ENCODE measurements at places on chromosomes 4 and X.

GRCh38 chr4:116665716-116666115 is 419.7 kb downstream of the TRAM1L1 start:
- DNase-seq: no peak

DNA sequence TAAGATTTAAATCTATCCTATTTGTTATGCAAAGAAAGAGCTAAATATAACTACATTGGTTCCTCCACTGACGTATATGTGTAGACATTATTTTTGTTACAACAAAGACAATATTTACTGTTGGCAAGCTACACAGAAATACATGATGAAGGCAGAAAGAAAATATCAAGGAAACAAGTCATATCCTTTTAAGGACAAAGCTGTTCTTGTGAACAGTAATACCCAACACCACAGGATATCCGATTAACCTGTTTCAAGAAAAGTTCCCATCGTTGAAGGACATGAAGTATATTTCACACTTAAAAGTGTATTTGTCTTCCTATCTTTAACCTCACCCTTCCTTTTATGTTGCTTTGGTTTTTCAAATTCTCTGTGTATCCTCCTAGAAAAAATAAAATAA is 235.8 kb upstream of the AADAT start:
- DNase-seq: no peak

- no peak for DNase-seq
Measured at GRCh38 chr4:41022116-41022515, 192.2 kb downstream of the APBB2 start.

DNA sequence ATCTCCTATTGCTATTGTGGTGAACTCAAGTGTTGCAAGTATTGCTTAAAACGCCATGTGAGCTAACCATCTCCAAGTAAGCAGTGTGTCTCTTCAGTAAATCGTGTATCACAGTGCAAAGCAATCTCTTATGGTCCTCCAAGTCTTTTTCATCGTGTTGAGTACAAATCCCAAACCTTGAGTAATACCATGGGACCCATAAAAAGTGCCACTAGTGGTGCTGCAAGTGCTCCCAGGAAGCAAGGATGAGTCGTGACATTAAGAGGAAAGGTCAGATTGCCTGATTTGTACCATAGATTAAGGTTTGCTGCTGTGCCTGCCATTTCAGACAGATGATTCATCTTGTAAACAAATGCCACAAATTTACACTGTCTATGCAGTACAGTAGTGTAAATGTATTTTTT is 66.9 kb upstream of the BMPR1B start:
- no peak for DNase-seq

DNA sequence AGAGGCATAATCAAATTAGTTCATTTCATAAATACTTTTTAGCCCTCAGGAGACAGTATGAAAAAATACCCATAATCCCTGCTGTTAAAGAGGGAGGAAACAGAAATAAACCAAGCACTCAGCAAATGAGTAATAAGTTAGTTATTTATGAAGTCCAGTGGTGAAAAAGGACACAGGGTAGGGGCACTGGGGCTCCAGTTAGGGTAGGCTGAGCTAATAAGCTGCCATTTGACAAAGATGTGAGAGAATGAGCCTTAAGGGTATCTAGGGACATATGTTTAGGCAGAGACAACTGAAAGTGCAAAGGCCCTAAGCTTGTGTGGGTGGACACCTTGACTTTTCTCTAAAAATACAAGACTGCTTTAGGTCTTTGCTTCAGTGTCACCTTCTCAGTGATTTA is 94.4 kb downstream of the IL15 start:
- no peak for DNase-seq

DNA sequence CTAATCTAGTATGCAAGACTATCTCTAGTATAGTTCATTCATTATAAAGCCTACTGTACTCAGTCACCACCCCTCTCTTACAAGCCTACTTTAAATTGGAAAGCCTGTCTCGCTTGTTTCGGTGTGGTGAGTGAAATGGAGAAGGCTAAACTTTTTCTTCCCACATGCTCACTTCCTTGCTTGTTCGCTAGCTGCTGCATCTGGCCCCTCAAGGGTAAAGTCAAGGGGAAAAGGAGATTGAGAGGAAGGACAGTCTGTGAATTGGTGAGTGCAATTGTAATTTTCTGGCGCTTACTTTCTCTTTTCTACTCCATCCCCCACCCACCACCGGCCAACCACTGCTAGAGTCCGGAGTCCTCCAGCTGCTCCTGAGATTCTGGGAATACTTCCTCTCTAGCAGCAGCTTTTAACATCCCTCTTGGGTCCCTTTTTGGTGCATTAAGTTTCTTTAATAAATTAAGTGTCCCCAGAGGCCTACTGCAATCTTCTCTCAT is 12.1 kb upstream of the ARAP2 start:
- DNase-seq: no peak

GRCh38 chrX:81957900-81958545 is 756.1 kb downstream of the SH3BGRL start:
- peak; percentile 30 for DNase-seq

GRCh38 chrX:1336948-1337779 is 579 bp downstream of the IL3RA start:
- no peak for DNase-seq

- DNase-seq: no peak
Measured at GRCh38 chr4:5683566-5683965, 24.8 kb downstream of the EVC2 start.

DNA sequence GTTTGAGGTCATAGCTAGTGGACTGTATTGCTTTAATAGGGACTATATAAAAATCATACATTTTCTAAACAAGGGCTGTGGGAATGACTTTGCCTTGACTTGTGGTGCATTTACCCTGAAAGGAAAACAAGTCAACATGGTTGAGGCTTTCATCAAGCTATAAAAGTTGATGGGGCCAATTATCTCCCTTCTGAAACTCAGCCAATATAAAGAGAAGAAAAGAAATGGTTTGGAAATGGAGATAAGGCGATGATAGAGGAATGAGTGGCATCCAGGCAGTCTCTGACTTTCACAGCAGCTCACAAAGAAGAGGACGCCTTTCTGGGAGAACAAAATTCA is 118.7 kb downstream of the SMARCA1 start:
- DNase-seq: peak; percentile 14

GRCh38 chr4:26294904-26295303 is 25.9 kb upstream of the RBPJ start:
- no peak for DNase-seq

GRCh38 chr4:77578145-77578544 is 27.5 kb upstream of the CXCL13 start:
- no peak for DNase-seq

- DNase-seq: no peak
Measured at GRCh38 chr4:98887145-98887544, 41.8 kb downstream of the EIF4E start.

- no peak for DNase-seq
Measured at GRCh38 chrX:104564921-104565703, 887 bp upstream of the IL1RAPL2 start.

DNA sequence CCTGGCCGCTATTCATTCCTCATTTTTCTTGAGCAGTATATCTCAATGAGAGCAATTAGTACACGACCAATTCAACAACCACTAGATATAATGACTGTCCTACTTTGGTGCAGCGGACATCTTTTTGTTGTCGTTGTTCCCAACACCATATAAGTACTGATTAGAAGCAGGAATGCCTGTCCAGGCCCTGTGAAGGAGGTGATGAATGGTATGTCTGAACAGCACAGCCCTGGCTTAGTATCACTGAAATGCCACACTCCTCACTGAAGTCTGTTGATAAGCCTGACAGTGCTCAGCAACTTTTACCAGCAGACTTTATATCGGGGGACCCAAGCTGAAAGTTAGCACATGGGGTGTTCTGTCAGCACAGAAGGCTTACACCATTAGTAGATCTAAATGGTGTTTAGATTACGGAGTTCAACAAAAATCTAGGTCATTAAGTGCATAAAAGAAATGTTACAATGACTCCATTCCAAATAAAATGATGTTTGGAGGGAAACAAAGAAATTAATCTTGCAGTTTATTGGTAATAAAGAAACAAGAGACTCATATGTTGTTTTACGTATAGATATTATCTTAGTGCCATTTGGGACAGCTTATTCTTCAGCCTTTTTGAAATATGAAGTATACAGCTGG is 228.3 kb upstream of the TTC29 start:
- no peak for DNase-seq

DNA sequence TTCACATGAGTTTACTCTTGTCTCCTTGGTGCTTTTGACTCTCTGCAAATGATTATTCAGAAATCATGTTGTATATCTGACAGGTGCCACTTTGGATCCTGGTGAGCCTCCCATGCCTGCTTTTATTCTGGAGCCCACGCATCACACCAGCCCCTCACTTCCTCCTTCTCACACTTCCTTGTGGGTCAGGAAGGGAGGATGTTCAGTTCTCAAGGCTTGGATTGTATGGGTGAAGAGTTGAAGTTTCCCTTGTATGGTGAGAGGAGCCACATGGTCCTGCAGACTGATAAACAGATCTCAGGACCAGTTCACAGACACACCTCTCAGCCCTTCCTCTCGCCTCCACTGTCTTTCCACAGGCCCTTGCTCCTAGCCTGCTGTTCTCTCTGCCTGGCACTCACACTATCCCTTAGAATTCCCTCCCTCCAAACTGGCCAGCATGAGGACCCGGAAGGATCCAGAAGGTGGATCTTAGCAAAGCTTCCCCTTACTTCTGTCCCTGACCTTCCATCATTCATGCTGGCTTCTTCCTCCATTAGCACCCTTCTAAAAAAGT is 92.1 kb downstream of the STK32B start:
- DNase-seq: no peak

DNA sequence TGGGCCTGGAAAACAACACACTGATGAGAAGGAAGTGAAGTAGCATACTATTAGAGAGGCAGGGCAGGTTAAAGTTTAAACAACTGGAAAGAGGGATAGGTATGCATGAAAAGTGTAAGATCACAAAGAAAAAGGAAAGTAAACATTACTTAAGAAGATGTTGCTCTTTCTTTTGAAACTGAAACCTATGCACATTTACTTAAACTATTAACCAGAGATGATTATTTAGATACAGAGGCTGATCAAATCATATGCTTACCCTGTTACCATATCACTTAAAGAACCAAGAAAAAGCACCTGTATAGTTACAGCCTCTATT is 37.8 kb downstream of the NAP1L5 start:
- no peak for DNase-seq

Data from NCI-H460 (cell line).